Gastroesophageal sphincter (tissue), 4 donors: ENCODE measurements at places on chromosomes 6 and 20. TPM values are rescaled to one million over a fixed set of nuclear protein-coding genes. Genes with fewer than 3 reads are reported as not detected.
A peak's percentile ranks its signal among the peaks of the same experiment; 100 is the strongest.

The DPPA5 gene
- total RNA-seq = not detected

The SLC29A1 gene
- total RNA-seq = 101 TPM

The DYNLT2 gene
- total RNA-seq = 1.3 TPM

The CSE1L gene
- total RNA-seq = 43.1 TPM

The SLC17A3 gene
- total RNA-seq = not detected

The C6orf58 gene
- not detected for total RNA-seq

The SLC32A1 gene
- total RNA-seq = not detected

The THBS2 gene
- total RNA-seq = 21.5 TPM

DNA sequence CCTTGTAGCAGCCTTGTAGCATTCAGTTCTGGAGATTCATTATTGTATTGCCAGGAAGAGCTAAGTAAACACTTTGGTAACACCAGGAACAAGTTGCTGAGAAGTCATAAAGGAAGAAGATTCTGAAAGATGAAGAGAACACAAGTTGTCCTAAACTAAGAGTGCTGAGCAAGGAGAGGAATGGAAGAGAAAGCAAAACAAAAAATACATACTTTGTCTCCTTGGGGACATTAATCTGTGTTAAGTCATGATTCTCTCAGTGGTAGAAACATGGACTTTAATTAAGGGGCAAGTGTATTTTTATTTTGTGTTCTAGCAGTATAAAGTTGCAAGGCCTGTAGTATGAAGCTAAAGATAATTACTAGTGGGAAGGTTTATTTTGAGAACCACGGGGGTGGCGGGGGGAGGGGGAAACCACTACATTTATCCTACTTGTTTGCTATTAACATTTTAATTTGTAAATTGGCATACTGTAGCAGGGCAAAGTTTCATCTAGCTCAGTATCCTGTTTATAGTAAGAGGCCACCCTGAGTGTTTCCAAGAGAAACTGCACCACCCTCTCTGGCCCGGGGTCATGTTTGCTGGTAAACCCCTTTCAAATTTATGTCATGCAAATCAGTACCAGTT, 463.0 kb downstream of the CDKAL1 start:
- ATAC-seq = no peak

DNA sequence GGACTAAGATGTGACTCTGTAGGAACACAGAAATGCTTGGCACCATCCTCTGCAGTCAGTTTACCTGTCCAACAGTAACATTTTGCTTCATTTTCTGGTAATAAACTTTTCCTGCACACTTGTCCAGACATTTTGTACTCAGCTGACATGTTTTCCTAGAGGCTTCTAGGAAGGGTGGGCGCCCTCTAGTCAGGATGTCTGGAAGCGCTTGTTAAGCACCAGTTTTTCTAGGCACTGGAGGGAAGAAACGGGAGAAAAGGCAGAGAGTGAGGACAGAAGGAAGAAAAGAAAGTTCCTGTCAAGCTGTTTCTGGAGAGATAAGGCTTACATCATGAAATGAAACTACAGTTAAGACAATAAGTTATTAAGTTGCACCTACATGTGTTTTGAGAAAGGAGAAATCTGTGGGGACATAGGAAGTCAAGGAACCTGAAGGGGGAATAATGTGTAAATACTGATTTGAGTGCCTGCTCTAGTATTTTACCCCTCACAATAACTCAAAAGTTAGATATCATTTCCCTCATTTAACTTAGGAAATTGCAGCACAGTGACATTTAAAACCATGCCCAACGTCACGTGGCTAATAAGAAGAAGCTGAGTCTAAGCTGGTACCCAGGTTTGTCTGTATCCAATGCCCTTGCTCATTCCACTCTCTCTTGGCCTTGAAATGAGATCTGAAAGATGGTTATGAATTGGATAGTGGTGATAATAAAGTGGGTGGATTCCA, 42.7 kb upstream of the TNFRSF21 start:
- ATAC-seq = no peak

GRCh38 chr6:111417181-111417585, 65.8 kb downstream of the REV3L start:
- ATAC-seq = peak; percentile 90

DNA sequence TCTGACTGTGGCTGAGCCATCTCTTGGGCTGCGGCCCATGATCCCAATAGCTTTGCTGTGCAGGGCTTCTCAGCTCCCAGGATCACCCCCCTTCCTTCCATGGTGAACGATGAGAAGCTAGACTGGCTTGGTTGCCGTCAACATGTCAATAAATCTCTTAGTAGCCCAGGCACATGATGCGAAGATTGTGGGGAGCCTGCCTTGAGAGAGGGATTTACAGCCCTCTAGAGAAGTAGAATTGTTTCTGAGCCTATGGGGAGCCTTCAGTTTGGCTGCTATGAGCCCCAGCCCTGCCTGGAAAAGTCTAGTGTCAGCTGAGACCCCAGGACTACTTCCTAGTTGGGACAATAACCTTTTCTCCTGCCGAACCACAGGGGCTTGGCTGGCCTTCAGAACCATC, 3.3 kb upstream of the PIGT start:
- ATAC-seq = no peak

GRCh38 chr6:168105813-168106632, 27.0 kb upstream of the FRMD1 start:
- ATAC-seq = no peak

DNA sequence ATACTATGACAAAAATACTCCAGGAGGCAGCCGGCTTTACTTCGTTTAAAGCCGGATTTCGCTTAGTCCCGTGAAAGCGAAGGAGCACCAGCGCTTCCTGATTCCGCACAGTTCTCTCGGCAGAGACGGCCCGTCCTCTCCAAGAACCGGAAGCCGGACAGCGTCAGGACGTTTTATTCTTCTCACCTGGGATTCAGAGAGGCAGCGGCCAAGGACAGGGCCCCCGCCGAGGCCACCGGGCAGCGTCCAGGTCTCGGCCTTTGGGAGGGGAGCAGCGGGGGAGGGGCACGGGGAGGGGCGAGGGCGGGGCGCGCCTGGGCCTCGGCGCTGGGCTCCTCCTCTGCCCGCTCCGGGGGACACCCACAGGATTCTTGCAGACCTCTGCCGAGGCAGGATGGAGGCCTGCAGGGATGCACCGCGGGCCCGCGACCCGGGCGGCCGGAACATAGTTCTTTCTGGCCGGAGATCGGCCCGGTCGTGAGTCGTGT, 2.8 kb upstream of the DIDO1 start:
- peak; percentile 54 for ATAC-seq

DNA sequence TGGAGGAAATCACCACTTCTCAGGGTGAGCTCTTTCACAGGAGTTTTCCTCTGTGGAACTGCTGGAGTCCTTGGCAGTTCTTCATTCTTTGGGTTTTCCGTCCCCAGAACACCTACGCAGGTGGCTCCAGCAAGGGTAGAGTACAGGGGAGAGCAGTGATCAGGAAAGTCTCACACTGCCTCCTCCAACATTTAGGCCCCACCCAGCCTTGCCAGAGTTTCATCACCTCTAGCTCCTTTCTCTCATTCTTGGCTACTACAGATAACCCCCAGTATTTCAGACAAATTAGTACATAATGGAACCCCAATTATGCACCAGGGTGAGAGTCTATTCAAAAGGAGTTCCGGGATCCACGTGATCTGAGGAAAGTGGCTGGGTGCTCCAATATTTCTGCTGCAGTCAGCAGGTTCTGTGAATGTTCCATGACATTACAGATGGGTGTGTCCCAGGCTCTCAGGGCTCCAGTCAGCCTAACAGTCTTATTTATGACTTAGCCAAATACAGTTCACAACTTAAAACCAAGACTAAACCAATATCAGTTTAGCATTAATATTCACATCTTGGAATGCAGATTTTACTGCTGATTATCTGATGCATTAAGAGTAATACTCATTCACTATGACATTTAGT, 44.6 kb downstream of the GPR63 start:
- ATAC-seq = no peak

GRCh38 chr6:157983406-157984119, 1.9 kb downstream of the SYNJ2 start:
- no peak for ATAC-seq

DNA sequence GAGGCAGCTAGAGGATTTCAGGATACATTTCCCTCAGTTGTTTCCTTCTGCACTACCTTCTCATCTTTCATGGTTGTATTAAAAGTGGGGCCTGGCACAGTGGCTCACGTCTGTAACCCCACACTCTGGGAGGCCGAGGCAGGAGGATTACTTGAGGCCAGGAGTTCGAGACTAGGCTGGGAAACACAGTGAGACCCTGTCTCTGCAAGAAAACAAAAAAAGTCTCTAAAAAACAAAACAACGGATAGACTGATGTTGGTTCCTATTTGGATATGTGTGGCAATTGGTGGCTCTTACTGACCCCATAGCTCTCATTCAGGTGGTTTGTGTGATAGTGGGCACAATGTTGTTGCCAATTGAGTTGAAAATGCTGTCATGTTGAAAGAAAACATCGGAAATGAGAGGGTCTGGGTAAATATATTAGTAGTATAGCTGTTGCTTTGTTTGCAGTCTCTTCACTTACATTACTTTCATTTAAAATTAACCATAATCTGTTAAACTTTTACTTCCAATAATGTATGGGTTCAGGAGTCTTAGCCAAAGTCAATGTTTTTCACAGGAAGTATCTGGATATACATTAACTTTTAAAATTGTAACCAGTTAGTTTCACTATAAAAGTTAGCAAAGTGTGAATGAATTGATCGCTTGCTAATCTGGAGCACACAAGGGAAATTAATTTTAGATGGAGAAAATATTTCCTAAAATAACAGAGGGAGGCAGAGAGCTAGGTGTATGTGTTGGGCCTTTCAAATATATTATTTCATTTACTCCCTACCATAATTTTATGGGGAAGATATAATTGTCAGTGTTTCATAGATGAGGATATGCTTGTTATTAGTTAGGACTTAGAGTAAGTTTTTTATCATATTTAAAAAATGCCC, 31.1 kb downstream of the UTRN start:
- ATAC-seq = no peak

- no peak for ATAC-seq
These were observed 184.5 kb upstream of the SLC35B3 start for GRCh38 chr6:8619853-8620252.
